Stimulated activated CD4-positive, alpha-beta T cell treated with anti-CD3 and anti-CD28 coated beads, Interleukin-2, amount 100 ng/mL, for 4 hours (primary cell): ENCODE measurements at places on chromosomes 1 and 21.

DNA sequence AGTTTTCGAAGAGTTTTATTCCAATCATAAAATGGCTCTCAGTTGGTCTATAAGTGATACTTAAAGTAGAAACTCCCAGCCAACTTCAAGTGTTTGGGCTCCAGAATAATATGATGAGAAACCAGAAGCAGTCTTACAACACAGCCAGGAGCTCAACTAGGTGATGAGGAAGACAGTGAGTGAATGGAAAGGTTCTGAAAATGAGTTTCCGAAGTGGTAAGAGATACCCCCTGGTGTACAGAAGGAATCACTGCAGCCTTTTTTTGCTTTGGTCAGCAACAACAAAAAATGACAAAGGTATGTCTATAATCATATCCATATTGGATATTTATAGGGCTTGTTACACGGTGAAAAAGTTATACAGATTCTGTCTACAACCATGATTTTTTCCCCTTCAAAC lies 16.5 kb downstream of the KRTAP19-1 start:
- no peak for DNase-seq

GRCh38 chr1:48715921-48716320 lies 60.8 kb downstream of the BEND5 start:
- DNase-seq, result no peak

GRCh38 chr1:82266351-82266750 lies 465.6 kb downstream of the ADGRL2 start:
- DNase-seq, result no peak

DNA sequence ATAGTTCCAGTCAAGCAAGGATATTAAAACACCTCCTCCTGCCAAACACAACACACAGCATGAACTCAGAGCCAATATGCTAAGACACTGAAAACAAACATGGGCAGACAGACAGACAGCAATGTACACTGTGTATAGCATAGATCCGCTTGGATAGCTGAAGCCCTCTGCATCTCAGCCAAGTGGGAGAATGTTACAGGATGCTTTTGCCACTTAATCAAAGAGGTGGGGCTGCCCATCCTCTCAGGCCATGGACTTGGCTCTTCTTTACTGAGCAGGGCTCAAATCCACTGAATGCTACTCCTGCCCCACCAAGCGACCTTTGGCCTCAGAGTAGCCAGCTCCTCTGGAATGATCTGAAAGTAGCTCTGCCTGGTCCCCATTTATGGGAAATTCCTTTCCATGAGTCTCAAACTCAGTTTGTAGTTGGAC lies 64.7 kb upstream of the NGF start:
- no peak for DNase-seq

DNA sequence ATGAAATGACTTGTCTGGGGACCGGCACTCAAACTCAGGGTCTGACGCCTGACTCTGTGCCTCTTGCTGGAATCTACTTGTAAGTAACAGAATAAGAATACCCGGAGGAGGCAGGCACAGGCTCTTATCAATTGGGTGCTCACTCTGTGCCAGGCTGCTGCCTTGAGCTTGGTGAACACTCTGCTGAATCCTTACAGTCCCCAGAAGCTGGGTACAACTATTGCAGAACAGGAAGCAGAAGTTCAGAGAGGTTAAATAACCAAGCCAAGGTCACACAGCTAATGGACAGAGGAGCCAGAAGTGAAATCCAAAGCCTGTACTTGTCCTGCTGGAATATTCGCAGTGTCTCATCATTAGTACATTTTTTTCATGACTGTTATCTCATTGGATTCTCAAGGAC lies 86.0 kb downstream of the EPHB2 start:
- no peak for DNase-seq

DNA sequence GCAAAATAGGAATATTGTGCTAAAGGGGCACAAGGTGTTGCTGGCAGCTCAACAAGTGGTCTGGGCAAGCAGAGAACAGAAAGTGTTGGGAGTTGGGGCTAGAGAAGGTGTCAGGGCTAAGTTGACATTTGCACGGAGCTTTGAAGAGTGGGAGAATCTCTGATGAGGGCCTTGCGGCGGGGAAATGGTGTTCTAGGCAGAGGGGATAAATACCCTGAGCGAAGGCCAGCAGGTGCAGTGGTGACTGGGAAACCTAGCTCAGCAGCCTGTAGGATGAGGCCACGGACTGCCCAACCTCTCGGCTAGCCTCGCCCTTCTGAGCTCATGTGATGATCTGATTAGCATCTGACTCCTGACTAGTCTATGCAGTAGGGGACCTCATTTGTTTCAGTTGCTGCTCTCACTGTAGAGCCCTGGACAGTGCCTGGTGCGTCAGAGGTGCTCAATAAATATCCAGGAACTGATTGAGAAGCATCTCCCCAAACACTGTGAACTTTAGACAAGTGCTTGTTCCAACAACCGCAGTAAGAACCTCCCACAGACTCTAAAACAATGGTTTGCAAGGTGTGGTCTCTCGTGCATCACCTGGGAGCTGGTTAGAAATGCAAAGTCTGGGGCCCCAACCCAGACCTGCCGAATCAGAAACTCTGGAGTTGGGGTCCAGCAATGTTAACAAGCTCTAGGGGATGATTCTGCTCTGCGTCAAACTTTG lies 1.0 kb upstream of the FOXO6 start:
- DNase-seq, result no peak

GRCh38 chr1:205508227-205508714 lies 3.8 kb downstream of the CDK18 start:
- no peak for DNase-seq

DNA sequence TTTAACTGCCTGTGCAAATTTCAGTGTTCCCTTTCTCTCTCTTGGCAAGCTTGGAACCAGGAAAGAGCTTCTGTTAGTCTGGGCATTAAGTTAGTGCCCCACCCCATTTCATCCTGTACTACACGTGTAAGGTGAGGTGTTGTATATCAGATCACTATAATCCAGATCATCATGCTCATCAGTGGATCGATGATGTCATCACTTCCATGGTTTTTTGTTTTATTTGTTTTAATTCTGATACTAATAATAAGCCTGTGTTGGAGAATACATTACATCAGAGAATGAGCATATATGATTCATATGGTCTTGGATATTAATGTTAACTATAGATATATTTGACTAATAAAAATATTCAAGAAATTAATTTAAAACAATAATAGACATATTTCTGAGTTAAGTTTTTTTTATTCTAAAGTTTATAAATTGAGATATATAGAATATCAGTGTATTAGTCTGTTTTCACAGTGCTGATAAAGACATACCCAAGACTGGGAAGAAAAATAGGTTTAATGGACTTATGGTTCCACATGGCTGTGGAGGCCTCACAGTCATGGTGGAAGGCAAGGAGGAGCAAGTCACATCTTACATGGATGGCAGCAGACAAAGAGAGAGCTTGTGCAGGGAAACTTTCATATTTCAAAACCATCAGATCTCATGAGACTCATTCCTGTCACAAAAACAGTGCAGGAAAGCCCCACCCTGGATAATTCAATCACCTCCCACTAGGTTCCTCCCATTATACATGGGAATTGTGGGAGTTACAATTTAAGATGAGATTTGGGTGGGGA lies 588.3 kb upstream of the B3GALT2 start:
- no peak for DNase-seq

GRCh38 chr1:33903210-33903589 lies 39.3 kb downstream of the HMGB4 start:
- DNase-seq, result no peak

GRCh38 chr21:42317826-42318746 lies 2.9 kb upstream of the TFF3 start:
- no peak for DNase-seq

GRCh38 chr1:221548942-221549341 lies 192.9 kb downstream of the DUSP10 start:
- DNase-seq, result no peak

- DNase-seq, result no peak
These were observed 5.1 kb upstream of the ENAH start for GRCh38 chr1:225658041-225658440.

DNA sequence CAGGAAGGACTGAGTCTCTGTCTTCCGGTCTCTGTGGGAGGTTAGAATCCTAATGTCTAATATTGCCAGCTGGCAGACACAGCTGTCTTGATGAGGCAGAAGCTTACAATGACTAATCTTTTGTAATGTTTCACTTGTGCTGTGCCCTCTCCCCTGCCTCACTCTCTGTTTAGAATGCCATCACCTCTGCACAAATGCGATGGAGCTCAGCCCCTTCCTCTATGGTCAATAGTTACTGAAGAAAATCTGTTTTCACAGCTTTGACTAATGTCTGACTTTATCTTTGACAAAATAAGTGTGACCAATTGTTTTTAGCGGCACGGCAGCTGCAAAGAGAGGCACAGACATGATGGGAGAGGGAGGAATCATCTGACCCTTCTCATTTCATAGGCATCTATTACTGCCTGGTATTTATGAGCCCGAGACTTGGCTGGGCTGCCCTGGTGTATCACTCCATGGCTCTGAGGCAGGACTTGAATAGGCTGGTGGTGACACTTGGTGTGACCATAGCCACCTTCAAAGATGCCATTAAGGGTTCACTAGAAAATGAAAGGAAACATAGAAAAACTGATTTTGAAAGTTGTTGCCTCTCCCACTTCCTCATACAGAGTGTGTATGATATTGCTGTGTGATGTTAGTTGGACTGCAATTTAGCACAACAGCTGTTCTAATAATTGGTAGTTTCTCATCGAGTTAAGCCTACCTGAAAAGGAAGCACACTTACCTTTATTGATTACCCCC lies 163.2 kb upstream of the NBPF11 start:
- no peak for DNase-seq

DNA sequence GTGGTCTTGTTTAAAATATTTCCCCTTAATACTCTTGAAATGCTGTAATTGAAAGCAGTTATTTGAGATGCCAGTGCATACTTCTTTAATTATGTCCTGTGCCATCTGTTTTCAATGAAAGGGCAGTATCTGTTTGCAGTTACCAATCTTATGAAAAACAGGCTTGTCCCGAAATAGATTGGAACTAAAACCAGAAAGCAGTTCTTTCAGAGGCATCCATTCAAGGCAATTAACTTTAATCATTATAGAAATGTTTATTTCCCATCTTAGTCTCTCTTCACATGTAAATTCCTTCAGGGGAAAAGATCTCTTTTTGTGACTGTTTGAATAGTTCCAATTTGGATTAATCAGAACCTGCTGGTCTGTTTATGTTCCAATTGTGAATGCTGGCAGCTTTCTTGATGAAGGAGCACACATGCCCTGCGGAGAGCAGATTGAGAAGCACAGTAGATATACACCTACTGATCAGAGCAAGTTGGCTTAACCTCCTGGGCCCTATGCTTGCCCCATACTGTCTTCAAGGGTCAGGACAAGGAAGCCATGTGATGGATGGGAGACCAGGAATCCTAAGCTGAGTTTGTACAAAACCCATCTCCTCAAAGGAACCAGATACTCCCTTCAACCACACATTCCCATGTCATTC lies 41.6 kb upstream of the MROH9 start:
- no peak for DNase-seq

DNA sequence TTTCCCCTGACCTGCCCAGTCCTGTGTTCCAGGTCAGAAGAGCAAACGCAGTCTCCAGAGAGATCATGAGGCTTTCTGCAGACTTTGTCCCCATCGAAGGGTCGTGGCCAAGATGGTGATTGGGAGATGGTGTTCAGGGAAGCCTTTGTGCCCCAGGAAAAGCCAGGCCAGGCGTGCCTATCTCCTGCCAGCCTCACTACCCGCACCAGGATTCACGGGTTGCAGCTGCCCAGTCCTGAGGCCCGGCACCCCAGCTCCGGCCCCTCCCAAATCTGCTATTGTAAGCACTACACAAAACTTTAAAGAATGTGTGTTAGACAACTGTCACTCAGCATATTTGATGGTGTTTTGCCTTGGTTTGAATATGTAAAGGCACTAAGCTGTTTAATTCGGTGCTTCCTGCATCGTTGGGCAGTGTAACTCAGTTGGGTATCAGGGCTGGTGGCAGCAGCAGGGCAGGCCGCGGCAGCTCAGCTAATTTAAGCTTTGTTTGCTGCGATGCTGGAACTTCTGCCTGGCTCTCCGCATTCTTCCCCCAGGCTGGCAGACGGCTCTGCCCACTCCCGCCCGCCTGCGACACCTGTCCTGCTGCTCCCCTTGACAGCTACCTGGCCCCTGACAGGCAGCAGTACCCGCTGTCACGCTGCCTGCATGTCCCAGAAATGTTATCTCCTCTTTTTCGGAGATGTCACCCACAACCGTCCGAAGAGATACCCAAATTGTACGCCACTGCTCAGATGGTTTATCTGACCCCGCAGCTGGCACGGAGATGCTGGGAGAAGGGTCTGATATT lies 209.0 kb upstream of the VAMP3 start:
- no peak for DNase-seq

- DNase-seq, result no peak
These were observed 28.5 kb upstream of the ECE1 start for GRCh38 chr1:21318714-21319159.

DNA sequence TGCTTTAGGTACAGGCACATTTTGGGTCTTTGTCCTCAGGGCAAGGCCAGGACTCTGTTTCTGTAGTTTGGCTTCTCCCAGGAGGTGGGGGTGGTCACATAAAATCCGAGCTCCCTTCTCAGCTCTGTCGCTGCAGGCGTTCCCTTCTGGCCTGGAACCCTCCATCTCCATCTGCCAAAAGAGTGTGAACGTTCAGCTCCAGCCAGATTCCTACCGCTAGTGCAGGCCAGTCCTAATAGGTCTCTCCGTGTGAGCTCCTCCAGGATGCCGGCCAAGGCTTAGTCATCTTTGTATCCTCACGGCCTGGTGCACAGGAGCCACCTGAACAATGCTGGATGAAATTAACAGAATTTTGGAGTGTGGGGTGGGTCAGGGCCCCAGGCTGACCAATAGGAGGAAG lies 19.9 kb upstream of the KCNA10 start:
- DNase-seq, result no peak

DNA sequence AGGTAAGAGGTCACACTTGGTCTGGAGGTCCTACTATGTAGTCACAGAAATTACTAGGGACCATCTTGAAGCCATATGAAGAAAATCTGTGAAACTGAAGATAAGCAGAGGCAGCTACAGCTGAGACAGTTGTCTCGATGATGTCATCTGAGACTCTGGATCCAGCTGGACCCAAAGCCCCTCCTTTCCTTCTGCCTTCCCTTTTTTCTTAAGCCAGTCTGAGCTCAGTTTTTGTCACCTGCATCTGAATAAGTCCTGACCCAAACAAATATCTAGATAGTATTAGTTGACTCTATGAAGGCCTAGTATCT lies 143.3 kb downstream of the ETS2 start:
- no peak for DNase-seq

DNA sequence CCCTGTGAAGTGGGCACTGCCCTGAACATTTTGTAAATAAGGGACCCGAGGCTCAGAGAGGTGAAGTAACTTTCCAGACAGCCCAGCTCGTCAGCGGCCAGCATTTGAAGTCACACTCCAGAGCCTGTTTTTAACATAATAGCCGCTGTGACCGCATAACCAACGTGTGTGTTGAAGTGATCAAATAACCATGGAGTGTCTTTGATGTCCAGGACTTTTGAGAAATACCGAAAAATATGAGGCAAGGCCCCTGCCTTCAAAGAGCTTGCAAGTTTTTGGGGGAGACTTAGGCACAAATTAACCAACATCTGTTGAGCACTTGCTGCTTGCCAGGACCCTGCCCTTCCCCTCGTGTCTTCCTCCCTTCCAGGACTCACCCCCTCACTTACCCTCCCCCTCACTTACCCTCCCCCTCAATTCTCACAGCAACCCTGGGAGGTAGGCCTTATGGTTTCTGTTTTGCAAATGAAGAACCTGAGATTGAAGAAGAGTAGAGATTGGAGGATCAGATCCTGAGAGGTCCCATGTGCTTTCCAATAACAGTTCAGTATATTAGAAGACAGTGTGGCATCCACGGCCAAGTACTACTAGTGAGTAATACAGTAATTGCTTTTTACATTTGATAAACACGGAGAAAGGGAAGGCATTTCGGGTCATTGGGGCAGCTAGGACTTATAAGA lies 1.3 kb upstream of the SLC16A1 start:
- peak; percentile 64 for DNase-seq
